ENCODE measurements at places on chromosomes 1 and 21.

- DNase-seq: no peak
Measured at GRCh38 chr1:50693829-50694228, 266.2 kb downstream of the FAF1 start.

DNA sequence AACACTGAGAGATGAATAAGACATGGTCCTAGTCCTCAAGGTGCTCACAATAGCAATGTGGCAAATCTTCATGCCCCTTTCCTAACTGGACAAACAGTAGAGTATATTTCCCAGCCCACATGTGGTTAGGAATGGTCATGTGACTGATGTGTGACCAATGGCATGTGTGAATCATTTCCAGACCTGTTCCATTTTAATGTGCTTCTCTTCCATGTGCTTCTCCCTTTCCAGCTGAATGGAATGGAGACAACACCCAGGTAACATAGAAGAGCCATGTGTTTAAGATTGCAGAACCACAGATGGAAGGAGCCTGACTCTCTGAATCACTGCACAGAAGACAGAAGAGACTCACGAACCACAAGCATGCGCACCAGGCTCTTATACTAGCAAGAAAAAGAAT is 409.9 kb upstream of the NFIA start:
- DNase-seq: no peak

GRCh38 chr1:117312453-117313138 is 54.7 kb upstream of the MAN1A2 start:
- no peak for DNase-seq

DNA sequence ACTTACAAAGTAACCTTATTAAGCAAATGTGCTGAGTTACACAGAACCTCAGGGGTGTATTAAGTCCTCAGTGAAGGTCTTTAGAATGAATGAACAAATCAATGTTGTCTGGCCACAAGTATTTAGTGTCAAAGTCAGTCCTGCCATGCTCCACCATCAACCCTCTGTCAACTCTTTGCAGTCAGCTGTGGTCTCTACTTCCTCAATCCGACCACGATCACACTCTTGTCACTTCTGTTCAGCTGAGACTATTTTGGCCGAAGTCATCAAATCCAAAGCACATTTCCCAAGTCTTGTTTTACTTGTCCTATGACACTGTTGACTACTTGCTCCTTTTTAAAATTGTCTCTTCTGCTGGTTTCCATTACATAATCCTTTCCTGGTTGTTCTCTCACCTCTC is 173.5 kb downstream of the ST6GALNAC5 start:
- DNase-seq: no peak

GRCh38 chr1:236144033-236144432 is 1.7 kb downstream of the GPR137B start:
- DNase-seq: no peak

DNA sequence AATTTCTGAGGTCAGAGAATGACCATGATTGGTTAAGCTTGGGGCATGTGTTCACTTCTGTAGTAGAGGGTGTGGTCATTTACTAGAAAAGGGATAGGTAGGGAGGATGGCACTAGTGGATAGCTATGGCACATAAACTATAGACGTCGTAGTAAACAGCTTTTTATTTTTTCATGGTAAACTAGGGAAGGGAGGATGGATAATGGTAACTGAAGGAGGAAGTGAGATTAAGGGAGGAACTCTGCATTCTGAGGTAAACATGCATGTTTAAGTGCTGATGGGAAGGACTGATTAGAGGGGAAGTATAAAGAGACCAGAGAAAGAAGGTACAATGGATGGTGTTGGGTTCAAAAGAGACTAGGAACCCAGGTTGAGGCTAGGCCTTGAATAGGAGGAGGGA is 26.9 kb downstream of the PTGS2 start:
- DNase-seq: no peak

DNA sequence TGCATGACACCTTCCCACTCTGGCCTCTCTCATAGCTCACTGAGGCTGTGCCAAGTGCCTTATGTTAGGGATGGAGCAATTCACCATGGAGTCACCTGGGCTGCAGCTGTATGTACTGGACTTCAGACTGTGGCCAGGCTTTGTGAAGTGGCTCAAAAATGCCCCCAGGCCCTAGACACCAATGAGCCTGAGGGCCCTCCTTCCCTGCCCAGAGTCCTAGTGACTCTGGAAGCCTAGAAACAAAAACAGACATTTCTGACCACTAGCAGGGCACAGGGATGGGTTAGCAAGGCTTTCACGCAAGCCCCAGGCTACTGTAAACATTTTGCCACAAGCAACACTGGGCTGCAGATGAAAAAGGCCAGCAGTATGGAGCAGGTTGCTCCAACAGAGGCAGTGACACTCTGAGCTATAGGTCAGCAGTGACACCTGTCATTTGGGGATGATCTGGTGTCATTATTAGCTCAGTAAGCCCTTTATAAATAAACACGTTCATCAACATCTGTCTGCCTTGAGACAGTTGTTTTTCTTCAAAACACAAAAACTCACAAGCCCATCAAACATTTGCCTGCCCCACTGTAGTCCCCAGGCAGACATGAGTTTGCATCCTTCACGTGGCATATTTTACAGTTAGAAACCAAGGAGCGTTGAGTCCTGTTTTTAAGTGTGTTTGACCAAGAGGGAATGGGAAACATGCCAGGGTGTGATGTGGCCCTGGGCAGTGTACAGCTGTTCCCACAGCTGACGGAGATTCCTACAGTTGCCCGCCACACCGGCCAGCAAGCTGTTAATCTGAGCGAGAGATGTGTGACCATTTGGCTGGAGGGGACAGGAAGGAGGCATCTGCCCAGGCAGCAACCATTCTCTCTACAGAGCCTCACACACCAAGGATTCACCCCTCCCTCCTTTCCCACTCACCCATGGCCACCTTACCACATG is 66.8 kb downstream of the KCNN3 start:
- no peak for DNase-seq

GRCh38 chr21:43808367-43808766 is 19.0 kb downstream of the RRP1 start:
- no peak for DNase-seq

DNA sequence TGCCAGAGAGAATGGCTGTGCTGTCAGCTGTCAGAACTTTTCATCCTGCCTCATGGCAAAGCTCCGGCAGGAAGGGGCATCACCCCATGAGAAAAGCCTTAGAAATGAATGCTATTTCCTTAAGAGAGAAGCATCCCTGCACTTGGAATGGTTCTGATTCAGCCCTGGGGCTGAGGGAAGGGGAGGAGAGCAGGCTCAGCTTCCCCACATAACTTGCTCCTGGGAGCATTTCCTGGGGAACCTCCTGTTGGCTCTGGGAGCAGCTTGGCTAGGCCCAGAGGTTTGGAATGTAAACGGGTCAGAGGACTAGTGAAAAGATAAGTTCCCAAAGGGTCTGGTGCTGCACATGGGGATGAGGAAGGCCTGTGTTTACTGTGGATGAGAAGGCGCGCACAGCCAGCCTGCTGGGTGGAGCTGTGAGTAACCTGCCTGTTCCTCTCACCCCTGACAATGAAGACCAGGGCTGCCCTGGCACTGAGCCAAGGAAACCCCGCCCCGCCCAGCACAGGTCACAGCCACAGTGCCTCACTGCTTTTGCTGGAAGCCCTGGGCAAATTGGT is 5.0 kb downstream of the PRELP start:
- DNase-seq: no peak

DNA sequence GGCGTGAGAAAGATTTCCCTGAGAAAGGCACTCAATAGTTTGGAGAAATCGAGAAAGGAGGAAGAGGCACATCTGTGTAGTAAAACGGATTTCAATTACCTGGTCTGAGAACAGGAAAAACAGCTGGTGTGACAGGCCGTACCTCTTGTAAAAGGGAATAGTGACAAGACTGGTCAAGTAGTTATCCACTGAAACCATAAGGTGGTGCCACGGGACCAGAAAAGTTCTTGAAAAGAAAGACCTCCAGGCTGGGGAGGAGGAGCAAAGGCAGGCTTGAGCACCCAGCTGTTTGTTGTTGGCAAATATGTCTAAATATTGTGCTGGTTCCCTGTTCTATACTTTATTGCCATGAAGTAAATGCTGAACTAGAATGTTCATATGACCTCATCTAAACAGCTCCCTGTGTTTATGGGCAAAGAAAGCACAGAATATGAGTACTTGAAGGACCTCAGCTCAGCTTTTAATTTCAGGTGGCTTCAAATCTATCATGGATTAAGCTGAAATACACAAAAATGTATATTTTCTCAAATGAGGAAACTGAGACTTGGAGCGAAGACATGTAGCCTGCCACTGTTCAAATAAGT is 4.0 kb downstream of the HAO2 start:
- DNase-seq: no peak

DNA sequence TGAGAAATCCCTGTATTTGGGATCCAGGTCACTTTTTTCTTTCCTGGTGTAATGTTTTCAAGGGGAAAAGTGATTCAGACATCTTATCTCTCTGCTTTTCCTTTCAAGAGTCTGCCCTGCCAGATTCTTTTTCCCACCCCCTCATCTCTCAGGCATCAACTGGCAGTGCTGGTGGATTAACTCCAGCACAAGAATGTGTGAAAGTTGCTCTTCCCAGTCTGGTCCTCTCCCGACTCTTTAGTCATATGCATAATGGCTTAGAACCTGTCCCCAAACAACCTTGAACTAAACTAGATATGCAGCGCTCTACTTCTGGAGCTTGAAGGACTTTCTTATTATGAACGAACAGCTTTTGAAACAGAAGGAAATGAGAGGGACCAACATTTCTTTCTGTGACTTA is 88.5 kb downstream of the SLC44A5 start:
- no peak for DNase-seq

GRCh38 chr1:240293706-240294105 is 202.0 kb downstream of the FMN2 start:
- DNase-seq: no peak

- no peak for DNase-seq
Measured at GRCh38 chr1:219926363-219926998, 1.9 kb downstream of the SLC30A10 start.

DNA sequence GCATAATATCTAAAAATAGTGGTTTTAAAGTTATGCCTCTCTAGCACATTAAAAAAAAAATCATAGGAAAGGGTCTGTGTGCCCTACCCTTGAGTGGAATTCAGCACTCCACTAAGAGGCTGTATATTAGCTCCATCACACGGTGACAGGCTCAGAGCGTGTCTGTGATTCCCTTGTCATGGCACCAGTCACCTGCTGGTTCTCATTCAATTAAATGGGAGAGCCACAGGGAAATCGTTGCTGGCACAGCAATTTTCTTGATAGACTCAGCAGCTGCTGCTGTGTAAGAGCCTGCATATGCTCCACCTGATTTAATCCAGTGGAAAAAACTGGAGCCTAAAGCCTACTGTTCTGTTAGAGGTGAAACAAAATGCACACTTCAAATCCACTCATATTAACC is 9.5 kb downstream of the ATP6V1G3 start:
- no peak for DNase-seq

GRCh38 chr1:116390195-116390594 is 17.2 kb downstream of the ATP1A1 start:
- DNase-seq: no peak

DNA sequence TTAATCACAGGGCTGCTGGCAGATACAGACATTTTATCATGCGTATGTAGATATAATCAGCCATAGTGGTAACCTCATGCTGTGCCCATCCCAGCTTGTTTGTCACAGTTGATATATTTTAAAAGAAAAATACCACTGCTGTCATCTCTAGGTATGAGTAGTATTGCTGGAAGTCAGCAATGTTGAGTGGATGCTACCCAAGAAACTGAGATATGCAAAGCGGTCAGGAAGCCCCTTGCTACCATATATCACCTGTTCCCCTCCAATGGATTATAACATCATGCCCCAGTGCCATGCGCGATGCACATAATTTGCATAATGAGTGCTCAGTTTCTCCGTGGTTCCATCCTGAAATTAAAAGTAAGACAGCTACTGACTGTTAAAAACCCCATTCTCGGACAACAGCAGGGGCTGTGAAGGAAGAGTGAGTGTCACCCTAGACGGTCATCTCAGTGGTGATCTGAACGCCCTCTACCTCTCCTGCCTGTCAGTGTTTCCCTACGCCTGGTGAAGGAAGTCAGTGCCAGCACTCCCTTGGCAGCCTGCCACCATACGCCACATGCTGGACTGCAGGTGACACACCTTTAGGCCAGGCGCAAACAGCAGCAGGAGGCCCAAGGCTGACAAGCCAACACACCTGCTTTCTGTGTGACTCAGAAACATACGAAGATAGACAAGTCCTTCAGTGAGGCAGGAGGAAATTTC is 2.7 kb downstream of the IL10RB start:
- DNase-seq: no peak

GRCh38 chr1:68051475-68051874 is 1.0 kb upstream of the DIRAS3 start:
- DNase-seq: no peak

- DNase-seq: no peak
Measured at GRCh38 chr1:27632387-27633297, 2.3 kb downstream of the FGR start.

DNA sequence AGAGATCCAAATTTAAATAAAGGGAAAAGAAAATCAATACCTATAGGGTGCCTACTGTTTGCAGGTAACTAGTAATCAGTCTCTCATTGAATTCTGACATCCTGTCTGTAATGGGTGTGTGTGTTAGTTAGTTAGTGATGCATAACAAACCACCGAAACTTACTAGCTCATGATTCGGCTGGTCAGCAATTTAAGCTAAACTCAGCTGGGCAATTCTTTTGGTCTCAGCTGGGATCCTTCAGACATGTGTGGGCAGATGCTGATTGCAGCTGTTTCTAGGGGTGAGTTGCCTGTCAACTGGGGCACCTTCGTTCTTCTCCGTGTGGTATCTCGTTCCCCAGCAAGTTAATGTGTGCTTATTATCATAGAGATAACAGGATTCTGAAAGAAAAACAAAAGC is 40.2 kb upstream of the ZNF124 start:
- no peak for DNase-seq

DNA sequence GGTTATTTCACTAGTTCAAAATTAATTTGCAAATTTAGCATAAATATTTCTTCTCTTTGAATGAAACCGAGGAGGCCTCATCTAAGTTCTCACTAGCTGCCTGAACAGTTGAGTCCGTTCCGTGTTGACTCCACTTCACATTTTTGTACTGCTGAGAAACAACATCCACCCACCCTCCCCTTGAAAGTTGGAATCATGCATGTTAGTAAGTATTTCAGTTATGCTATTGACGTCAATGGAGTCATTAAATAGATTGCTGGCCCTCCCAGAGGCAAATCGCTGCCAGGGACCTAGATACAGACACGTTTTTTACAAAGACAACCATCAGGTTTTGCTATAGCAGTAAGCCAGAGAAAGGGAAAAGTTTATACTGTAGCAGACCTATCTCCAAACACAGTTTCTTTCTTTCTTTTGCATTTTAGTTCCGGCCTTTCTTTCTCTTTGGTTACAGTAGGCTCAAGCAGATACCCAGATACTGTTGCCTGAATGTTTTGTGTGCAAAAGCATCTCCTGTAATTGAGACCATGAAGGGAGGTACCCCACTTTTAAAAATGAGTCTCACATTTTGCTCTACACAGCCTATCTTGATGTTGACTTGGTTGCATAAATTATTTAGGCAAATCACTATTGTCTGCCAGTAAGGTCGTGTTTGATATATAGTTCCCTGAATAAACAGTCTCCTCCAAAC is 262.6 kb upstream of the SGIP1 start:
- DNase-seq: no peak

GRCh38 chr1:64242895-64243756 is 39.7 kb downstream of the UBE2U start:
- DNase-seq: no peak

GRCh38 chr1:84972377-84972987 is 24.4 kb downstream of the MCOLN2 start:
- no peak for DNase-seq
